Left lobe of liver (tissue), 2 donors: ENCODE measurements at places on chromosomes 2 and 18.
A peak's percentile ranks its signal among the peaks of the same experiment; 100 is the strongest.

DNA sequence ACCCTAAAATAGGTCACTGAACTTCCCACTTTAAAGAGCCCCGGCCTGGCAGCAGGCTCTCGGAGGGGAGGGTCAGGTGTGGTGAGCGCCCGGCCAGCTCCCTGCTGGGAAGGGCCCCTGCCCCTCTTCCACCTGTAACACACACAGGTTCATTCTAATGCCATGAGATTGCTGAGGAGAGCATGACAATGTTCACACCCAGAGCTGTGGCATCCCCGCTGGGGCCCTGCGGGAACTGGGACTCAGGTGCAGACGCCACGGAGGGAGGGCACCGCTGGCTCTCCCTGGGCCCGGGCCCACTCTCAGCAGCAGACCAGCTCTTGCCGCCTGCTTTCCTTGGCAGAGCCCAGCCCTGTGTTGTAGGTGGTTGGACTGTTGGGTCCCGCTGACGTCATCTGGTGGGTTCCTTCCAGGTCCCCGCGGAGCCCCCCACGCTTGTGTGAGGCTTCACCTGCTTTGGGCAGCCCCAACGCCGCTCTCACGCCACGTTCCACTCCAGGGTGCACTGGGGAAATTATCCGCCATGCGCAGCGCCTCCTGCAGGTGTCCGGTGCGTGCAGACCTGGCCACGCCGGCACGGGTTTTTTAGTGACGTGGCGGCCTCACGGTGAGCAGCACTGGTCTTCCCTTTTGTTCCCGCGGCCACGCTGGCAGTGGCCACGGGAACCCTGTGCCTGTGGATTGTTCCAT lies 50.4 kb upstream of the KCNG2 start:
- DNase-seq = no peak

DNA sequence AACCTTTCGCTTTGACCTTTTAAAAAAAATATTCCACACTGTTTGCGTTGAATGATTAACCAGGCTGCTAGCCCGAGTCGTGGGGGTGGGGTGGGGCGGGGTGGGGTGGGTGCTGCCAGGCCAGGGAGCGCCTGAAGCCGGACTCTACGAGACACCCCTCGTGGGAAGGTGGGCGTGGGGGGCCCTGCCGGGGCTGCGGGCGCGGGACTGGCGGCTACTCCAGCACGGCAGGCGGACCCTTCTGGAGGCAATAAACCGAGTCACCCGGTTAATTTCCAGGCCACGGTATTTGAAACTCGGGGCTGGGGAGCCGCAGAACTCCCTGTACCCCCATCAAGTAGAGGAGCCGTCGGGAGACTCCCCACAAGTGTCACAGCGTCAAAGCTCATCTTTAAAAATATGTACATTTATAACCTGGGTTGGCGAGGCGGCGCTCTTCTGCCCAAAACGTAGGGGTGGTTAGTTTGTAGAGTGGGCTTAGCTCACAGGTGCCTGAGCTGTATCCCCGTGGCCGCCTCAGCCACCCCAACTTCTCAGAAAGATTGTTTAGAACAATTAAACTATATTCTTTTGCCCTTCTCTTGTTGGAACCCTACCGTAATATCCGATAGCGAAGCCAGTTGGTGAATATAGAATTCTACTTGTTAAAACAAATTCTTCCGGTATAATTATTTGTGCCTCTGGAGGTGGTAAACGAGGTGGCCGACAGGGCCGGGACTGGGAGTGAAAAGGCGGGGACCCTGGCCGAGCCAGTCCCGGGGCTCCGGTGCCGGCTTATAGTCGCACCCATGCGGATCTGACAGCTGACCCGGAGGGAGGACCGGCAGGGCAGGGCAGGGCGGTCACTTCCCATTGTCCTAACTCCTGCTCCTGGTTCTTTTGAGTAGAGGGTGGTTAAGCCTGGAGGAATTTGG lies 1.4 kb downstream of the B3GNT2 start:
- DNase-seq = peak; percentile 62

DNA sequence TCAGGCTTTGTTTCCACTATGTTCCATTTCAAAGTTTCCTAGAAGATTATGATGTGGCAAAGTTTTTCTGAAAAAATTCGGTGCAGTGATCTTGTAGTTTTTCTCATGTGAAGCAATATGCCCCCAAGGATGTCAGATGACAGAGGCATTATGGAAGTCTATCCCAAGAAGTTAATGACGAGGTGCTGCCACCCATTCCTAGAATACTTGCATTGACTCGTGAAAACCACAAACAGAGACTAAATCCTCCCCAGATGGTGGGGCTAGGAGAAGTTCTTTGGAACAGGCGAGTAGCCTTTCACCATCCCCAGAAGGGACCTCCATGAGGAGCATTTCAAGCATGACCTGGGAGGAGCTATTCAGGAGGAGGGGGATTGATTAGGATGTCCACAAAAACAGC lies 40.2 kb upstream of the COPS8 start:
- DNase-seq = no peak

GRCh38 chr2:172736424-172737174 lies 954 bp downstream of the RAPGEF4 start:
- DNase-seq = no peak

DNA sequence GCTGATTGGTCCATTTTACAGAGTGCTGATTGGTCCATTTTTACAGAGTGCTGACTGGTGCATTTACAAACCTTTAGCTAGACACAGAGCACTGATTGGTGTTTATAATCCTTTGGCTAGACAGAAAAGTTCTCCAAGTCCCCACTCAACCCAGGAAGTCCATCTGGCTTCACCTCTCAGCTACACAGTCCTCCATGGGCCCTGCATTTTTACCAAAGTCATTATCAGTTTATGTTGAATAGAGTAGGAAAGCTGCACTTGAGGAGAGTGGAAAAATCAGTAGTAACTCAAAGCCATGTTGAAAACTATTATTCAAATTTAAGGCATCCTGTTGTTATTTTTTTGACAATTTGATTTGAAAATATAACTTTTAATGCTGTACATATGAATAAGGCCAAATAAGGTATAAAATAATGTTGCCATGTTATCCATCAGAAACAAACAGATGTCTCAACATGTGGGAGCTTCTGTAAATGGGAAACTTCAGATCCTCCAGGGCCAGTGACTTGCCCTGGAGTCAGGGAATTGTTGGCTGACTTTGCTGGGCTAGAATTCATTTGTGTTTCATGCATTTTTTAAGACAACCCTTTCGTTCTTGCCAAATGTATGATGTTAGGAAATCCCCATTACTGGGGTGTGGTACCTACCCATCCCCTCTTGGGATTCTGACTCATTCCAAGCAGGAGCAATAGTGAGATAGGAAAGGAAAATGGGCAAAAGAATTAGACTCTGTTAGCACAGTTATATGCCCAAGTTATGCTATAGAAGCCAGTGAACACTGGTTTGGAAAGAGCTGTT lies 37.8 kb upstream of the CCDC195 start:
- DNase-seq = no peak

GRCh38 chr2:46334389-46335271 lies 37.4 kb downstream of the EPAS1 start:
- no peak for DNase-seq

- no peak for DNase-seq
These were observed 112.3 kb downstream of the PXDN start for GRCh38 chr2:1632002-1632348.

- DNase-seq = no peak
These were observed 6.2 kb downstream of the PRKD3 start for GRCh38 chr2:37318401-37318800.

DNA sequence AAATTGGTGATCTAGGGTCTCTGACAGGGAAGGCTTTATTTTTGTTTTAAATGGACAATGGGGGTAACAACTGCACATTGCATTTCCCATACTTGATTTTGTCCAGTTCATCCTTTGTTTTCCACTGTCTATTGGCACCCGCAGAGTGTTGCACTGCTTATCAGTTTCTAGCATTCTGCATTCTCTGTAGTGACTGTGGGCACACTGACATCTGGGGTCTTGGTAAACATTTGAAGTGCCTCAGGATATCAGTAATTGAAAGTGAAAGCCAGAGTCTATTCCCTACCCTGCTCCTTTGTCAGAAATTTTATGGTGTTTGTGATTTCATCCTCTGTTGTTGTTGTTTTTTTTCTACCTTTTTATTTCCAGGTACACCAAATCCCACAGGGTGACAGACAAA lies 132.1 kb upstream of the EPC2 start:
- no peak for DNase-seq

DNA sequence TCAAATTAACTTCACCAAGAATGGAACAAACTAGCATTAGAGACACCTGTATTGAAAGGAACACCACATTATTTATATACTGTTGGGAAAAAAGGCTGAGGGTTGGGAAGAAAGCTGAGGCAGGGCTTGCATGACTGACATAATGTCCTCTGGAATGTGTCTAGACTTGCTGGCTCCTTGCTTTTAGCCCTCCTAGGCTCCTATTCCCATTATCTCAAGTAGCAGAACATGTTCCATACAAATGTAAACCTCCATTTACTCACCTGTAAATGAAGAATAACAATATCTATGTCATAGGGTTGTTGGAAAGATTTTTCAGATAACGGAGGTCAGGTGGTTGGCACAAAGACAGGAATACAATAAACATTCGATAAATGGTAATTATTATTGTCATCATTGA lies 976 bp upstream of the ACADL start:
- DNase-seq = no peak

DNA sequence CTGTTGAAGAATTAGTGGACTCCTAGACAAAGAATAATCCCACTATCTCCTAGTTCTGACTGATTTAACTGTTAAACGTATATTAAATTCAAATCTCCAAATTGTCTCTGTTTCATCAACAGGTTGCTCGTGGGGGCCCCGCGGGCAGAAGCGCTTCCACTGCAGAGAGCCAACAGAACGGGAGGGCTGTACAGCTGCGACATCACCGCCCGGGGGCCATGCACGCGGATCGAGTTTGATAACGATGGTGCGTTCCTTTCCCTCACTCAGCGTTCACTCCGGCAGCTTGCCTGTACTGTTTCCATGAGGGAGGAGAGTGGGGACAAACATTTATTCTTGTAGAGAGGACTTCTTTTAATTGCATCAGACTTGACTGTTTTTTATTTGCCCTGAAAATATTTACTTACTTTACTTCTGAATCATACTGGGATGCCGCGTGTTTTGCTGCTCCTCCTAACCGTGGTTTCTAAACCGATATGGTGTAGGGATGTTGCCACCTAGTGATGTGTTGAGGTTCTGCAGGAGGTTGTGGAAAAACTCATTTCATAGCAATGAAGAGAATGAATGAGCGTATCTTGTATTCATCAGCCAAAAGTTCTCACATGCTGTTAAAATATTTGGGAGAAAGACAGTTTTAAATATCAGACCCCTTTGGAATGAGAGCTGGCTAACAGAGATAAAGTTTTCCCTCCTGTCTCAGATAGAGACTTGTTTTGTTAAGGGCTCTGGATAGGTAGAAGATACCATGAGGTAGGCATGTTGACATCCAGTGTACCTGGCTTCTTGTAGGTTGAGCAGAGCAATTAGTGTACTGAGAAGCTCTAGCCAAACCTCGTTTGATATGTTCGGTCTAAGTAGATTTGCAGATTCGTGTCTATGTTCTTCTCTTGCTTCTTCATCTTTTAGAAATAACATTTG lies 38.3 kb downstream of the ITGA6 start:
- peak; percentile 72 for DNase-seq

- DNase-seq = no peak
These were observed 278.0 kb upstream of the EPHA4 start for GRCh38 chr2:221850076-221850475.

DNA sequence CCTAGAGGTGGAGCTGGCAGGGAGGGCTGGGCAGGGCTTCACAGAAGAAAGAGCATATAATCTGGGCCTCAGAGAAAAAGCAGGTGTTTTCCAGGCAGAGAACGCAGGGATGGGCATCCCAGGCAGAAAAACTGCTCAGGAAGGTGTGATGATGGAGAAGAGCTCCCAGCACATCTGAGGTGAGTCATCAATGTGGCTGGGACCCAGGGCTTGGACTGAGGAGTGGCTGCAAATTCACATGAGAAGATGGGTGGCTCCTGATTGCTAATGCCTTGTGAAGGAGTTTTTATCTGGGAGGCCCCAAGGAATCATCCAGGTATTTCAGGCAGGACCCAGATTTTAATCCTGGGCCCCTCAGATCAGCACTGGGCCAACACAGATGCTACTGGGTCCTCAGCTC lies 10.2 kb downstream of the IL1F10 start:
- DNase-seq = no peak

DNA sequence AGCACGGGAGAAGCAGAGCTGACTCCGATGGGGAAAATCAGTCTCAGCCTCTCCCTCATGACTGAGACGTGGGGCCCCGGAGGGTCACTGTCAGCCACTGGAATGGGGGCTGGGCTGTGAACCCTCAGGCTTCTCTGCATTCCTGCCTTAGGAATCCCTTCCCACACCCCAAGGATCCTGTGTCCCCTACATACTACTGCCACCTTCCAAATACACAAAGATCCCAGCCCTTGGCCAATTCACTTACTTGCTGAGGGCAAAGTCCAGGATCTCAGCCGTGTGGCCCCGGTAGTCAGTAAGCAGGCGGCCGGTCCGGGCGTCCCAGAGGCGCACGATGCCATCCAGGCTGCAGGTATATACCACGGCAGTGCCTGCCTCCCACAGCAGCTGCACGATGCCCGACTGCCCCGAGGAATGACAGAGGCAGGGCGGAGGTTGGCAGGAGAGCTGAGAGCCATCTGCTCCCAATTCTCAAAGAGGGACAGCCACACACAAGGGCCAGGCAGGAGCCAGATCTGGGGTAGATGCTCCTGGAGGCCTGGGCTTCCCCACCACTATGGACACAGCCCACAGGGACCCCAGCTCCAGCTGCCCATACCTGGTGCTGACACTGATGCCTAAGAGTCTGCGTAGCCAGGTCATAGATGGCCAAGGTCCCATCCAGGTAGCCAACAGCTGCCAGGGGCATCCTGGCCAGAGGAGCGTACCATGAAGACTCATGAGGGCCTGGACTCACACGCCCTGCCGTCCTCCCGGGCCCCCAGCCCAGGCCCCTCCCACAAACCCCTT lies 4.2 kb downstream of the GPBAR1 start:
- DNase-seq = peak; percentile 72

DNA sequence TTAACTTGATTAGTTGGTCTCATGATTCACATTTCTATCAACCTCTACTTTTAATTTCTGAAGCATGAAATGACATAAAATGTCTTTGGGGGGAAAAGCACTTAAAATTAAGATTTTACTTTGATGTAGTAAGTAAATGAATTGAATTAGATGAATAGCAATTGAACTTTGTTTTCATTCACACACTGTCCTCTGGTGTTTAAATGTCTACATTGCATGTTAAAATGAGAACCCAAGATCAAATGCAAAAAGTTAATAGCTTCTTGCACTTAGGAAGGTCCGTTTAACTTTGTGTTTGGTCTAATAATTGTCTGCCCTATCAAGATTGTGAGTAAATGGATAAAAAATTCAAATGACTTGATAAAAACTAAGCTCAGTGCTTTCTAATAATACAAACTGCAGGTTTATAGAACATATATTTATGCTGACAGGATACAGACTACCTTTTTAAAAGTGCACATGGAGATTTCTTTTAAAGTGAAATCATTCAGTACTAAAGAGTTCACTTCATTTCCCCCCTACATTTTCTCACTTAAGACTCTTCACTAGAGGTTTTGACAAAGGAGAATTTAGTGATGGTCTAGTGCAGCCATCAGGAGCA lies 156.2 kb upstream of the NABP1 start:
- no peak for DNase-seq

DNA sequence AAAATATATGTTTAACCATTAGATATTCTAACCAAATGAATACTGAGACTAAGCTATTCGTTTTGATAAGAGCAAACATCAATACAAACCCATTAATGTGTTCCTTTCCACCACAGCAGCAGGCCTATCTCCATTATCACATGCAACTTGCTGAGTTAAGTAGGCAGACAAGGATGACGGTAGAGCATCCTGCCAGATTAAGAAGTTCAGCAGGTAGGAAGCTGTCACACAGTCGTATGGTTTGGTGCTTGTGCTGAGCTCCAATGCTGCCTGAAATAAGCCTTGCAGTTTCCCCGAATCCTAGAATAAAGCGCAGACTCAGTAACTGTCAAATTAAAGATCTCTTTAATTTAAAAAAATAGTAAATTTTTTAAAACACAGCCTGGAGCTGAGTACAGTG lies 39.6 kb downstream of the THADA start:
- no peak for DNase-seq
